ENCODE measurements at places on chromosomes 3 and 15.

DNA sequence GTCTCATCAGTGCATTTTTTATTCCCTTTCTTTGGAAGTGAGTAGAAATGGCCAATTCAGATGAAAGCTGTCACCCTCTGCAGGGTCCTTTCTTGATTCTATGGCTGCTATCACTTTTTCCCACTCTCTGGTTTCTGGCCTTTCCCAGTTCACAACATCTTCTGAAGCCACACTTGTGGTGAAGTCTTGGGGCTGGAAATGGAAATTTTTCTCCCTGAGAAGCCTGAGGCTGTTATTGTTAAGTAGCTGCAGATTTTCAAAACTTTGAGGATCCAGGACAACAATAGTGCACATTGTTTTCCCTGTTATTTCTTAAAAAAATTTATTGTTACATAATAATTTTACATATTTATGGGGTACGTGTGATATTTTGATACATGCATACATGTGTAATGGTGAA, 250.3 kb upstream of the RASGRP1 start:
- no peak for DNase-seq

GRCh38 chr3:4976109-4976508, 3.1 kb upstream of the BHLHE40 start:
- no peak for DNase-seq

- no peak for DNase-seq
Observed at GRCh38 chr3:194177141-194177540, 41.2 kb downstream of the HES1 start.

GRCh38 chr3:157275832-157276231, 115.9 kb upstream of the CCNL1 start:
- no peak for DNase-seq

DNA sequence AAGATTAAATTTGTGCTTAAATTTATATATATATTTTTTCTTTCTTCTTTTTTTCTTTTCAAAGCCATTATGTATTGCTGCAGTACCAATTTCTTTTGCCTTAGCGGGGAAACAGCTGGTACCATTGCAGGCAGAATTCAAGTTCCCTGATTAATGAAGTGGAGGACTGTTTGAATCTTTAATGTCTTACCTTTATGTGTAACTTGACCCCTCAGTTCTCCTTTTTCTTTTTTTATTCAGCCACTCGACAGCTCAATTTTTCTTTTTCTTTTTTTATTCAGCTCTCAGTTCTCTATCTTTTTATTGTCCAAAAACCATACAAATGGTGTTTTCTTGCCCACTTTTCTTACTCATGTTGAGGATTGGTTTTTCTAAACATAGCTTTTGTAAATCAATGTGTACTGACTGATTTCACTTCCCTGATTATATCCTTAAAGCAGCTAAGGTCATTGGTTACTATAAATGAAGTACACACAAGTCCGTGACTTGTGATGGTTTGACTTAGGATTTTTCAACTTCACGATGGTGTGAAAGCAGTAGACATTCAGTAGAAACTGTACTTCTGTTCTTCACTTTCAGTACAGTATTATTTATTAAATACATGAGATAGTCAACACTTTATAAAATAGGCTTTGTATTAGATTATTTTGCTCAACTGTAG, 22.8 kb downstream of the ATP2C1 start:
- no peak for DNase-seq

GRCh38 chr3:196968233-196969133, at the start of gene PIGZ:
PIGZ (minus strand) TSS chr3:196968833; CDS start chr3:196952031, 16,802 bp downstream.
- DNase-seq, result no peak

GRCh38 chr3:66437341-66437929, 63.4 kb downstream of the LRIG1 start:
- DNase-seq, result no peak

DNA sequence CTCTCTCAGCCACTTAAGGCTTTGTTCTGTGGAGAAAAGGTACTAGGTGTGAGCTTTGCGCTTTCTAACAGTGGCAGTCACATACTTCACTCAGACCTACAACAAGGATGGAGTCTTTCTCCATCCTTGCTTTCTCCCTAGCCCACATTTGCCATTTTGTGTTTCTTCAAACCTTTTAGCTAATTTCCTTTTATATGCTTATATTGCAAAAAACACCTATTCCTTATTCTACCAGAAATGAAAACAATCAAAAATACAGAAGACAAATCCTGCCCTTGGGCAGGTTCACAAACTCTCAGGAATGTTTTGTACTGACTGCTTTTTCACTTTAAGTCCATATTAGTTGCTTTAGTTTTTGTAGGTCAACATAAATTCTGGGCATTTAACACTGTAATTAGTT, 914.2 kb downstream of the SQOR start:
- DNase-seq, result no peak

- DNase-seq, result no peak
Observed at GRCh38 chr3:48411606-48412374, 18.1 kb downstream of the PLXNB1 start.

DNA sequence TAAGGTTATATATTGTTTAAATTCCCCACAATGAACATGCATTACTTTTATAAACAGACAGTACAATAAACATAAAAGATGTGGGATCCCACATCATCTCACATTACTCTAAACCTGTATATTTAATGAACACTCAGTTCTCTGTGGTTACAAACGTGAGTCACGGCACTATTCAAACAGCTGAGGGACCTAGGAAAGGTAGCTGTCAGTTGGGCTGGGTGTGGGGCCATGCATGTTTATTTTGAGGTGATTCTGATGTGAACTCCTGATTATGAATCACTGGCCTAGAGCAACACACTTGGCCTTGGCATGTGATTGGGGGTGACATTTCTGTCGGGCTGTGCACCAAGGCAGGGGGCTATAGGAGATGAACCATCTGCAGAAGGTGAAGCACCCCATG, 147.6 kb upstream of the HACD2 start:
- no peak for DNase-seq

DNA sequence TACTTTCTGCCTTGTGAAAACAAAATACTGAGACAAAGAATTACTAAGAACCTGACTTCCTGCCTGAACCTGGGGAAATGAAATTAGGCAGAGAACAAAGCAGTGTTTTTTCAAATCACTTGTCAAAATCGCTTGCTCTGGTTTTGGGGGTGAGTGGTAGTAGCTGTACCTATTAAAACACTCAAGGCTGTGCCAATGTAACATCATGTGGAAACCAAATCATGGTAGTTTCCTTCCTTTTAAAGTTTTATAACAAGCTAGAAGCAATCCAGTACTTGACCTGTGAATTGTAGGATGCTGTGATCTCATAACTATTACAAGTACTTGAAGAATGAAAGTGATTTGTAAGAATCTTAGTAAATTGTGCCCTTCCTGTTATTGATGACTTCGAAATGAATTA, 6.7 kb downstream of the CMTM8 start:
- DNase-seq, result no peak

- DNase-seq, result no peak
Observed at GRCh38 chr3:112822064-112823055, 24.3 kb downstream of the CD200R1L start.

Measured in T-helper 1 cell (primary cell).